ENCODE measurements at places on chromosomes 6 and 20. TPM values are rescaled to one million over a fixed set of nuclear protein-coding genes. Genes with fewer than 3 reads are reported as not detected.

- DNase-seq = no peak
Measured at GRCh38 chr6:72654071-72654621, 32.3 kb downstream of the KCNQ5 start.

- peak; percentile 53 for DNase-seq
Measured at GRCh38 chr6:33344701-33345697, 27.5 kb upstream of the ZBTB22 start.

The FAM209B gene
- 0.36 TPM for total RNA-seq

DNA sequence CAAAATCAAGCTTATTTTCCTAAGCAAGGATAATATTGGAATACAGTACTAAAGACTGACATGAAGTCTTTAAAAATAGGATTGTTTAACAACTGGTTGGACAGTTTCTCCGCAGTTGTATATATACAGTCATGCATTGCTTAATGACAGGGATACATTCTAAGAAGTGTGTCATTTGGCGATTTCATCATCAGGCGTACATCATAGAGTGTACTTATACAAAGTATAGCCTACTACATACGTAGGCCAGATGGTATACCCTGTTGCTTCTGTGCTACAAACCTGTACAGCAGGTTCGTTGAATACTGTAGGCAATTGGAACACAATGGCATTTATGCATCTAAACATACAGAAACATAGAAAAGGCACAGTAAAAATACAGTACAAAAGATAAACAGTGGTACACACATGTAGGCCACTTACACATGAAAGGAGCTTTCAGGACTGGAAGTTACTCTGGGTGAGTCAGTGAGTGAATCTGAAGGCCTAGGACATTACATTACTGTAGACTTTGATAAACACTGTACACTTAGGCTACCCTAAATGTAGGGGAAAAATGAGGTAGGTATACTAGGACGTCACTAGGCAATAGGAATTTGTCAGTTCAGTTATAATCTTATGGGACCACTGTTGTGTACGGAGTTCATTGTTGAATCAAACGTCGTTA lies 20.1 kb downstream of the HECA start:
- no peak for DNase-seq

GRCh38 chr20:19497064-19497463 lies 261.0 kb upstream of the RIN2 start:
- DNase-seq = no peak

- no peak for DNase-seq
Measured at GRCh38 chr6:113315879-113316278, 541.3 kb upstream of the MARCKS start.

DNA sequence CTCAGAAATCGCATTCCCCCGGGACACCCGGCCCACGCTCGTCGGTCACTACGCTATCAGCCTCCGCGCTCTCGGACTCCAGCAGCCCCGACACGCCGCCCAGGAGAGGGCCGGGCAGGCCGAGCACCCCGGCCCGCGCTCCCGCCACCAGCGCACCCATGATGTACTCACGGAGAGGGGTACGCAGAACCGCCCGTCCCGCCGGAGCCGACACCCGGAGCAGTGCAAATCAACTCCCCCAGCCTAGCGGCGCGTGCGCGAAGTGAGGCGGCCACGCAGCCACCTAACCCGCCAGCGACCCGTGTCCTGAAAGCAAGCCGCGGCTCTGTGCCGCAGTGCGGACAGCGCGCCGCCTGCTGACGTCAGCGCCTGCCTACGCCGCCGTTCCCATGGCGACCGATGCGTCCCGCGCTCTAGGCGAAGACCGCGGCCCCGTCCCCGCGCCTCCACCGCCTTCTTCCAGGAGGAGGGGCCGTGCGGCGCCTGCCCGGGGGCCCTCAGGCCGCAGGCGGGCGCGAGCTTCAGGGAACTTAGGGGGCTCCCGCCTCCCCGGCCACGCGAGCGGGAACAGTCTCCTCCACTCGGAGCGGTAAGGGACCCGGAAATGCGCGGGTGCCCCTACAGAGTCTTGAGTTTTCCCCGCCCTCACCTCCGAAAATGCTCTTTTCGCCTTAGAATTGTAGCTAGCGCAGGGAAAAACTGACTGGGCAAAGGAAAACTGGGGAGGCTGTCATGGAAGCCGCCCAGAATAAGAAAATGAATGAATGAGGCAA lies at the start of gene AHI1:
Gene AHI1 (minus strand): TSS at position 329 of the 773 bp plus-strand sequence. CDS start 5,503 bp downstream, outside the sequence.
- DNase-seq = peak; percentile 92

- DNase-seq = no peak
Measured at GRCh38 chr6:113875470-113875869, 18.3 kb downstream of the MARCKS start.

DNA sequence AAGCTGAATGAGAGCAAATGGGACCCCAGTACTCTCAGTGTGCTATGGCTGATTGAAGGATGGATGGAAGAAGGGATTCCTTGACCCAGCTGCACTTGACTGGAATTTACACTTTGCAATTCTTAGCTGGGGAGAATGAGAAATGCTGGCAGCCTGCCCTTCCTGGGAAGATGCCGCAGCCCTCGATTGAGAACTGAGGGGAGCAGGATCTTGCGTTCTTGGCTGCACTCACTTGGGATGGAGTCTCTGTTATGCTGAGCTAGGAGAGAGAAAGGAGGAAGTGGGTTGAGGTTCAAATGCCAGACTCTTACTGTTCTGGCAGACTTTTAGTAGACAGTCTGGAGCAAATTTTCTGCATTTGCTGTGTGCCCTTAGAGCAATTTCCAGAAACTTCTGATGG lies 221.2 kb downstream of the FNDC1 start:
- DNase-seq = no peak

The OSBPL2 gene
- total RNA-seq = 57.1 TPM

DNA sequence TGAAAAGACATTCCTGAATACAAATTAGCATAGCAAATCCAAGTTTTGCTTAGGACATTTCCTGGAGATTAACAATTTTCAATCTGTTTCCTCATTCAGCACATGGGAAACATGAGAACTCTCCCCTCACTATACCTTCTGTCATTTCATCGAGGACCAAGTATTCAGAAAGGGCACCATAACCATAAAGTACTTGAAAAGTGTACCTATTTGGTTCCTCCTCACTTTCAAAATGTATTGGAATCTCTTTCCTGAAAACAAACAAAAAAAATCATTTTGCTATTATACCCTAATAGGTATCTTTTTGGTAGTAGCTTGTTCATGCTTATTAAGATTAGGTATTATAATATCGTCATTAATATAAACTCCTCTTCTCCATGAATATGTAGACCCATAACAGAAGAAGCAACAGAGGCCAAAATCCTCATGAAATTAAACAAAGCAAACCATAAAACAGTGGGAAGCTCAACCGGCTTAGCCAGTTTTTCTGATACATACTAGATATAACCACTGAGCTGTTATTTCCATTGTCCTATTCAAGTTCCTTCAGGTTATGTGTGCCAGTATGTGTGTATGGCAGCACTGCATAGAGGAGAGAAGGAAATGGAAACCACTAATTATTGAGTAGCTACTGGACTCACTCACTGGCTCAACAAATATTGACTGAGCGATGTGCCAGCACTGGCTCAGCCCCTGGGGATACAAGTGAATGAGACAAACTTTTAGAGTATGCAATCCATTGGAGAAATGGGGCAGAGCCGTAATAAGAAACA lies 274.0 kb downstream of the MAFB start:
- DNase-seq = no peak

The SOBP gene
- 7.6 TPM for total RNA-seq

The GTSF1L gene
- total RNA-seq = not detected

- no peak for DNase-seq
Measured at GRCh38 chr20:23050076-23050838, 785 bp upstream of the THBD start.

- no peak for DNase-seq
Measured at GRCh38 chr6:167750956-167751358, 75.8 kb upstream of the AFDN start.

The NOL7 gene
- total RNA-seq = 40.2 TPM

DNA sequence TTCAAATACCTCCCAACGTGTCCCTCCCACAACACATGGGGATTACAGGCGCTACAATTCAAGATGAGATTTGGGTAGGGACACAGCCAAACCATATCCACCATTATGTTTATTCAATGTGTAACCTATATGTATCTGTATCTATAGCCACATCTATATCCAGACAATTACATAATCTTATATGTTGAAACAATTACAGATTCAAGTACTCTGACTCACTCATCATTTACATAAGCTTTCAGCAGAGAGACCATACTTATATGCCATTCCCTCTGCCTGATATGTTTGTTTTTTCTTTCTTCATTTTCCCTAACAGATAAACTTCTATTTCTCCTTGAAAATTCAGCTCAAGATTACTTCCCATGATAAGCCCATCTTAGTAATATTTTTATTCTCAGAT lies 163.6 kb downstream of the LAMA2 start:
- DNase-seq = no peak

The HUS1B gene
- 1.0 TPM for total RNA-seq

GRCh38 chr6:106141441-106142237 lies 55.5 kb downstream of the PRDM1 start:
- no peak for DNase-seq

The KIZ gene
- total RNA-seq = 21.7 TPM

The ACTR5 gene
- 9.7 TPM for total RNA-seq

- DNase-seq = peak; percentile 64
Measured at GRCh38 chr20:39049684-39050554, 87.8 kb downstream of the DHX35 start.

GRCh38 chr6:110221738-110222137 lies 41.5 kb downstream of the CDC40 start:
- no peak for DNase-seq

GRCh38 chr6:113406048-113406695 lies 451.0 kb upstream of the MARCKS start:
- DNase-seq = no peak

- DNase-seq = no peak
Measured at GRCh38 chr20:52150440-52151258, 40.9 kb downstream of the ZFP64 start.

The PANK2 gene
- 48.3 TPM for total RNA-seq

- DNase-seq = no peak
Measured at GRCh38 chr6:70241991-70242420, 60.9 kb downstream of the COL9A1 start.

GRCh38 chr6:111484633-111484930 lies 1.6 kb upstream of the REV3L start:
- DNase-seq = no peak

GRCh38 chr20:22490287-22491193 lies 93.8 kb downstream of the FOXA2 start:
- DNase-seq = no peak

The ABHD16B gene
- not detected for total RNA-seq

The BTNL2 gene
- total RNA-seq = not detected

DNA sequence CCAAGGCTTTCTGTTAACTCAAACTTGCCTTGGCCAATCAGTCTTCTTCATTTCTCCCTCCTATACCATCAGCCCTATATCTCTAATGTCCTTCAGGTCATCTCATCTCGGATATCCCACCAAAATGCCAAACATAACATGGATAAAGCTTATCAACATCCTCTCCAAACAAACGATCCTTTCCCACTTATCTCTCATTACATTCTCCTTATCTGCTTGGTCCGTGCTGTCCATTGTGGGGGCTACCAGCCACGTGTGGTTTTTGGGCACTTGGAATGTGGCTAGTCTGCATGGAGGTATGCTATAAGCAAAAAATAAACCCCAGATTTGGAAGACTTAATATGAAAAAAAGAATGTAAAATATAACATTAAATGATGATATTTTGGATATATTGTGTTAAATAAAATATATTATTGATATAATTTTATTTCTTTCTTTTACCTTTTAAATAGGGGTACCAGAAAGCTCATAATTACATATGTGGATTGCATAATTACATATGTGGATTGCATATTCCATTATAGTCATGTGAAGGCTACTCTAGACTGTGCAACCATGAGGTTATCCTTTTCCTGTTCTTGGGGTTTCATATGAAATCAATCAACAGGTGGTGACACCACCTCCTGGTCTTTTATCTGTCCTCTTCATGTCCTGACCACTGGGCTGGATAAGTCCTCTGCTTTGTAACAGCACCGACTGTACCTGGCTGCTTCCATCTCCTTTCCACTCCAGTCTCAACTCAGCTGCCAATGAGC lies 123.0 kb downstream of the CD83 start:
- DNase-seq = no peak

DNA sequence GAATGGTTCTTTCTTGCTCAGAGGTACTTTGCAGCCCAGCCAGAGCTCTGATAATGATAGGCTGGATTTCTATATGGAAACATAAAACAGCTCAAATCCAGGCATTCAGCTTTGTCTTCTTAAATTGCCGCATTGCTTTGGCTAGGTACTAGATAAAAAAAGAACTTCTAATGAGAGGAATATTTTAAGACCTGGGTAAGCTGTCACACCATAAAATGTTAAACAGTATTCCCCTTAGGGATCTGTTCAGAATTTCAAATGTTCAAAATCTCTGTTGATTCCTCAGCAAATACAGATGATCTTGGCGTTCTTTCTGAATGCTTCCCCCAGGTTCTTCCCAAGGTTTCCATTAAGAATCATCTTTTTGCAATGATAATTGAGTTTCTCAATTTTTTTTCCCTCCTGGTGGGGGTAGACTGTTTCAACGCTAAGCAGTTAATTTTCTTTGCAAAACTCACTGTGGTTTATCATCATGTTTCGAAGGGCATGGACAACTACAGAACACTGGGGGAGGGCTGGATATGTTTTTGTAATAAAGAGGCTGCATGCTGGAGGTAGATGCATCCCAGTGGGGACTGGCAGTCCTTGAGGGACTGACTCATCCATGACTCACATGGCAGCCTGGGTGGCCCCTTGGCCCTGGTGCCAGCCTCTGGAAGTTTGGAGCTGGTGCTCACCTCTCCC lies 31.0 kb downstream of the TIAM2 start:
- no peak for DNase-seq

The SERINC3 gene
- total RNA-seq = 42.9 TPM

DNA sequence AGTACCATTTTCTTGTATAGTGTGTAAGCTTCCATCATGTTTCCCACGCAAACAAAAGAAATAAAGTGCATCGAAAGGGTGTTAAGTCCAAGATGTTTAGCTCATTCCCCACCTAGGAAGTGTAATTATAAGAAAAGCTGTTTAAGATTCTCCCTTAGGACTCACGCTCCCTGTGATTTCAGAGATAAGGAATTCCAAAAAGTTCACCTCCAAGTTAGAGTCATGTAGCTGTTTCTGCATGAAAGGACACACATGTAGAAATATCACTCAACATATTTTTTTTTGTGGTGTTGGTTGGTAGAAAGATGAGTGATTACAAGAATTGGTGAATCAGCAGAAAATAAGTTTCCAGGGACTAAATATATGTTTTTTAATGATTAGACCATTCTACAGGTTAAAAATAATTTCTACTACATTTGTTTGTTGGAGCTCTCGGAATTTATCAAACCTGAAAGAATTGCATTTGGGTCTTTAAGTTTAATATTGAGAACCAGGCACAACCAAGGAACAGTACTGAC lies 10.4 kb downstream of the OPN5 start:
- no peak for DNase-seq
